NCI-H1048 (cell line): ENCODE measurements at places on chromosomes 11 and 22.

- DNase-seq = no peak
Observed at GRCh38 chr11:71991494-71991893, 7.2 kb upstream of the IL18BP start.

DNA sequence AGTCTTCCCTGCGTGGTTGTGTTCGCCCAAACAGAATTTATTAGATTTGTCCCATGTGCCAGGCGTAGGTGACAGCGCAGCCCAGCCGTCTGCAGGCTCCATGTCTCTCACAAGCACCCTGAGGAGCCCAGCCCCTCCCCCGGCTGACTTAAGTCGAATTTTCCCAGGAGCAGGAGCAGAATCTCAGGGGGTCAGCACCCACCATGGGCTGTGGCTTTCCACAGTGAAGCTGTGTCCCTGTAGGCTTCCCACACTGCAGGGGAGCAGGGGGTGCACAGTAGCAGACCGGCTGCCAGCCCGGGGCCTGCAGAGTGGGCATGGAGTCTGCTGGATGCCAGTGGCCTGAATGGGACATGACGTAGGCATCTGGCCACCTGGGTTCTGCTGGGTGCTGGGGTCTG, 16.0 kb downstream of the PARVG start:
- no peak for DNase-seq

DNA sequence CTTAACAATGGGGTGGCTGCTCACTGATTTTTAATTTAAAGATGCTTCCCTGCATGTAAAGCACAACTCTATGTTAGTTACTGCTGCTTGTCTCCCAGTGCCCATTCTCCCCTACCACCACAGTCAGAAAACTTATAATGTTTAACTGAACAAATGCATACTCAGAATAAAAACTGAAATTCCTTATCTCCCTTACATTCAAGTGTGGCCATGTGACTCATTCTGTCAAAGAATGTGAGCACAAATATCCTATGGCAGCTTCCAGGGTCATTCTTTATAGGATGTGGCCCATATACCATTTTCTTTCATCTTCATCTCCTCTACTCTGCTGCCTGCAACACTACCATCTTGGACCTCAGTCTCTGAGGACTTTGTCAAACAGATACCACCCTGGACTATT, 374.8 kb downstream of the DYNC2H1 start:
- no peak for DNase-seq

GRCh38 chr22:21940521-21940920, 12.1 kb downstream of the PPM1F start:
- DNase-seq = no peak

GRCh38 chr22:41092847-41093411, 537 bp downstream of the EP300 start:
- no peak for DNase-seq

GRCh38 chr22:41481131-41481830, 12.4 kb downstream of the ACO2 start:
- no peak for DNase-seq

DNA sequence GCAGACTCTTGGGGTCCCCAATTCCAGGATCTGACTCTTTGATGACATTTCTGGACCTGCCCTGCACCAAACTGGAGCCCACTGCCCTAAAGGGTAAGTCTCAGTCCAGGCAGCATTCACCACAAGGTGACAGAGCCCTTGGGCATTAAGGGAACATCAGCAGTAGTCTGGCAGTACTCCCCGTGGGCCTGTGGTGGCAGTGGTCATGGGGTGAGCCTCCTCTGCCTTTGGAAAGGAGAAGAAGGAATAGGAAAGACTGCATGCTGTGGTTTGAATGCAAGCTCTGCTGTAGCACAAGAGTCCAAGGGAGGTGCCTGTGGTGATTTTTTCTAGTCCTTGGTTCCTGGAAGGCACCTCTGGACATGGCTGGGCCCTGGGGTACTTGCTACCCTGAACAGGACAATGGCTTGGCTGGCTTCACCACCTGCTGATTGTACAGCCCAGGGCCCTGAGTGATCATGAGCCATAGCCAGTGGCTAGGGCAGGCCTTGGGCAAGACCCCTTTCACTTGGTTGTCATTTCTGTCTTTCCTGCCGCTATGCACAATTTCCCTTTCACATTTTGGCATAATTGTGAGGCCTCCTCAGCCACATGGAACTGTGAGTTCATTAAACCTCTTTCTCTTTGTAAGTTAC, 160.7 kb upstream of the GRIA4 start:
- no peak for DNase-seq

- DNase-seq = no peak
Observed at GRCh38 chr11:7892059-7892699, 38.9 kb downstream of the OR10A6 start.

DNA sequence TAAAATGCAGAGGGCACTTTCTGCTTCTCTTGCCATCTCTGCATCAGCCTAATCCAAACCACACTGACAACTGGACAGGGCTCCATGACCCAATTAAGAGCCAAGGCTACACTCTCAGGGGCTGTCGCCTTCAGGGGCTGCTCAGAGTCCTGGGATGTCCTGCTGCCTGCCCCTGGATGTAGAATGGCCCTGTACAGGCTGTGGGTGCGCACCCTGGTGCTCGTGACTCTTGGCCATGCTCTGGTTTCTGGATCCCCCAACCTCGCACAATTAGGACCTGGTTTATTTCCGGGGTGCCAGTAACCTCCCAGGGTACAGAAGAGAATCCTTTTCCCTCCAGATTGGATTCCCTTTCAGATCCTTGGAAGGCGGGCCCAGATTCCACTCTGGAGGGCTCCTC, 11.3 kb downstream of the IFT27 start:
- DNase-seq = no peak

- no peak for DNase-seq
Observed at GRCh38 chr11:75576017-75576416, 14.0 kb downstream of the SERPINH1 start.

DNA sequence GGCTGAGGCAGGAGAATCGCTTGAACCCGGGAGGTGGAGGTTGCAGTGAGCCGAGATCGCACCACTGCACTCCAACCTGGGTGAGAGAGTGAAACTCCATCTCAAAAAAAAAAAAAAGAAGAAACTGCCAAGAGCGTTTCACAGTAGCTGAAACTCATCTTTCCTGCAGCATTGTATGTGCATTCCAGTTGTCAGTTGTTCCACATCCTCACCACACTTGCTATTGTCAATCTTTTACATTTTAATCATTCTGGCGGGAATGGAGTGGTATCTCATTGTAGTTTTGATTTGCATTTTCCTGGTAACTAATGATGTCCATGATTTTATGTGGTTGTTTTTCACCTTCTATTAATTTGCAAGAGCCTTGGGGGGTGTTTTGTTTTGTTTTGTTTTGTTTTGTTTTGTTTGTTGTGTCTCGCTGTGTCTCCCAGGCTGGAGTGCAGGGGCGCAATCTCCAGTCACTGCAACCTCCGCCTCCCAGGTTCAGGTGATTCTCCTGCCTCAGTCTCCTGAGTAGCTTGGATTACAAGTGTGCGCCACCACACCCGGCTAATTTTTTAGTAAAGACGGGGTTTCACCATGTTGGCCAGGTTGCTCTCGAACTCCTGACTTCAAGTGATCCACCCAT, 8.1 kb upstream of the GNB1L start:
- DNase-seq = no peak

- DNase-seq = peak; percentile 77
Observed at GRCh38 chr11:16981651-16982194, 32.5 kb downstream of the PLEKHA7 start.

DNA sequence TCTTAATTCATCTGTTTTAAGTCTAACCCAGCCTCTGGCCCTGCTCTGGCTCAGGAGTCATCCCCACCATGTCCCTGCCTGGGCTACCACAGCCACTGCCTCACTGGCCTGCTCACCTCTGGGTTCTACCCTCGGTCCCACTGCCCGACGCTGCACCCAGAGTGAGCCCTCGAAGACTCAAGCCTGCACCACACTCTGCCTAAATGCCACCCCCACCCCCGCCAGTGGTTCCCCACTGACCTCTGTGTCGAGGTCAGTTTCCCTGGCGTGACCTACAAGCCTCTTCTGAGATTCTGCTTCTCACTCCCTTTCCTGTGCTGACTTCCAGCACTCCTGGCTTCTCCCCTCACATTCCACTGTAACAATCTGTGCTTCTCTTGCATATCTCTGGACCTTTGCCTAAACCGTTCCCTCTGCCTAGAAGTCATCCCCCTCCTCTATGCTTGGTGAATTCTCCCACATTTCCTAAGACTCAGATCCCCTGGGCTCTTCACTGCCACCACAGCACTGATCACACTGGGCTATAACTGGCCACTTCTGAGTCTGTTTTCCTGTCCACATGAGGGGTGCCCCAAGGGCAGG, 12.5 kb upstream of the PDE2A start:
- DNase-seq = no peak

DNA sequence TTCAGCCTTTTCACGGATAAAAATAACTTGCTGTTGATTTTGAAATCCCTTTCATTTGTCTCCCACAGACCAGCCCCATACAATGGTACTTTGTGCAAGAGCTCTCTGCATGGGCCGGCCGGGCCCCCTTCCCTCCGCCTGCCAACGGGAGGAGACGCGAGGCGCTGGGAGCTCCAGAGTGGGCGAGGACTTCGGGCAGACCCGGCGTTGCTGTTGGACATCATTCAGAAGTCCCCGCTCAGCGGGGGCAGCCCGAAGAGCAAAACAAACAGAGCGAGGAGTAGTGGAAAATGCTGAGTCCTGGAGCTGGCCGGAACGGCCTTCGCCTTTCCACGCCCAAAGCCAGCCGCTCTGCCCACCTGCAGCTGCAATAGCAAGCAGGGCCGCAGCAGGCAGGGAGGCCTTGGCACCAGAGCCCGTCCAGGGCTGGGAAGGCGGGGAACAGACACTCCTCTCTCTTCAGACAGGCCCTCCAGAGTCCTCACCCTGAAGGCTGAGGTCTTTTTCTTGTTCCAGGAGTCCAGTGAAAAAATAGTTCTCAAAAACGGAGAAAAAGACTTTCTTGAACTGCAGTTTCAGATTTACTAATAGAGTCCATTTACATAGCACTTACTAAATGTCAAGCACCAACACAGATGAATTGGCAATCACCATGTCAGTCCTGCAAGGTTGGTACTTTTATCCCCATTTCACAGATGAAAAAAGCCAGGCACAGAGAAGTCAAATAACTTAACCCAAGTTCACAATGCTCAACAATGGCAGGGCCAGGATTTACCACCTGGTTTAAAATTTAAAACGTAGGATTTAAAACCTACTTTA, 135.5 kb downstream of the ETS1 start:
- no peak for DNase-seq

DNA sequence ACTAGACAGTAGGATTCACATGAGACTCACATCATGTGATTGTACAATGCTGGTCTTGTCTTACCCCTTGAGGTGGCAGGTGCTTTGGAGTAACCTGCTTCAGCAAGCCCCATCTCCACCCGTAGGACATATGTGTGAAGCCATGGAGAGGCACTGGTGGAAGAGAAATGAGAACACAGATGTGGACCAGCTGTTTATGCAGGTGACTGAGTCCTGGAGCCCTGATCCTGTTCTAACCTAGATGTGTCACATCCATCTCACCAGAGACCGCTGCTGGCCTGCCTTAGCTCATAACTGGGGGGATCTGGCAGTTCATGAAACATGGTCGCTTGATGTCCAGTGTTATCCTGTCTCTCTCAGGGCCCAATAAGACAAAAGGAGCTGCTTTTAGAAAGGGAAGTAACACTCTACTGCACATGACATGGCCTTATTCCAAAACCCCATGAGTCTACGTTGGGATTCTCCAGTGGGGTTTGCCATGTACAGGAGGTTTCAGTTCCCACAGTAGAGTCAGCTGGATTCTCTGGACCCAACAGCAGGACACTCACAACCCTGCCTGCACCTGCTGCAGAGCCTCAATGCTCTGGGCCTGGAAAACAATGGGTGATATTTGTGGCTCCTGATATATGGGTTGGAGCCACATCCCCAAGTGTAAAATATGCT, 62.0 kb downstream of the GGTLC2 start:
- DNase-seq = no peak

GRCh38 chr11:109783014-109783413, 310.2 kb upstream of the ZC3H12C start:
- no peak for DNase-seq

DNA sequence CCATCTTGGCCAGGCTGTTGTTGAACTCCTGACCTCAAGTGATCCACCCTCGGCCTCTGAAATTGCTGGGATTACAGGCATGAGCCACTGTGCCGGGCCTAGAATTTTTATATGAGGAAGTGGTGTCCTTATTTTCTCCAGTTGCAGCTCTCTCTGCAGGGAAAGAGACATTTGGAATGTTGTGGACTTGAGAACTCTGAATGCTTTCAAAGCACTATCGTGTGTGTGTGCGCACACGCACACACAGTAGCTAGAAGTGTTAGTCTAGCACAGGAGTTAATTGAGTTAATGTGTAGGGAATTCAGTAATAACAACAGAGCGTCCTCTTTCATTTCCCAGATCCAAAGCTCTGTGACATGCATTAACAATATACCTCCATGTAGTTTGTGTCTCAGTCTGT, 164.0 kb upstream of the RASSF10 start:
- no peak for DNase-seq

DNA sequence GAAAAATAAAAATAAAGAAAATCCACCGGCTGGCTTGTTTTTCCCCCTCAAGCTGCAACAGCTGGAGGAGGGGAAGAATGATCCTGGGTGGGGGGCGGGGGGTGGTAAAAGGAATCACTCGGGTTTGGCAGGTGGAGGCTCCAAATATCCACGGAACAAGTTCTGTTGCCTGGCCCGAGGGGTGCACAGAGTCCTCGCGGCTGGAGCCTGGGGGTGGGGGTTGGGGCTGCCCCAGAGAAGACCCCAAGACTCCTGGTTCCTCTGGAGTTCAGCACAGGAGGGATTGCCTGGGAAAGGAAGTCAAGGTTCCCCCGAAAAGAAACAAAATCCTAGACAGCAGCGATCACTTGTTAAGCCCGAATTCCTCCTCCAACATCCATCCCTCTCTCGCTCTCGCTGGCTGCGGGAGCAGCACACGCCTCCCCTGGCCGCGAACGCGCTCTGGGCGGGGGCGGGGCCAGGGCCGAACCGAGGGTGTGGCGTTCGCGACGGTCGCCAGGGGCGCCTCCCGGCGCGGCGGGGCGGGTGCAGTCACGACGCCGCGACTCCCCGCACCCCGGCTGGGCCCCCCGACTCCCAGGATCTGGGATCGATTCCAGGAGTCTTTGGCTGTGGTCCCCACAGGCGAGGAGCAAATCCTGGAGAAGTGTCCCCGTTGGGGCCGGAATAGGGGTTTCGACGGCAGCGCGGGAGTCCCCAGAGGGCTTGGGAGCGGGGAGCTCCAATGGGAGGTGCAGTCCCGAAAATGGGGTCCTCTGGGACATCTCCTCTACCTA, at the start of gene KCNA4:
Gene KCNA4 (minus strand): TSS at position 443 of the 776 bp plus-strand sequence. CDS start 4,352 bp downstream, outside the sequence.
- DNase-seq = peak; percentile 28

GRCh38 chr11:17287058-17287457, 10.5 kb downstream of the NUCB2 start:
- no peak for DNase-seq

GRCh38 chr11:60914633-60915247, 782 bp downstream of the TMEM109 start:
- DNase-seq = no peak

GRCh38 chr11:288478-289397, at the start of gene PGGHG:
PGGHG (plus strand) TSS chr11:289126; CDS start chr11:289817, 691 bp downstream.
- DNase-seq = no peak
